ENCODE measurements at places on chromosomes 13 and 19.

GRCh38 chr13:84032116-84032515 is 149.8 kb upstream of the SLITRK1 start:
- no peak for DNase-seq

DNA sequence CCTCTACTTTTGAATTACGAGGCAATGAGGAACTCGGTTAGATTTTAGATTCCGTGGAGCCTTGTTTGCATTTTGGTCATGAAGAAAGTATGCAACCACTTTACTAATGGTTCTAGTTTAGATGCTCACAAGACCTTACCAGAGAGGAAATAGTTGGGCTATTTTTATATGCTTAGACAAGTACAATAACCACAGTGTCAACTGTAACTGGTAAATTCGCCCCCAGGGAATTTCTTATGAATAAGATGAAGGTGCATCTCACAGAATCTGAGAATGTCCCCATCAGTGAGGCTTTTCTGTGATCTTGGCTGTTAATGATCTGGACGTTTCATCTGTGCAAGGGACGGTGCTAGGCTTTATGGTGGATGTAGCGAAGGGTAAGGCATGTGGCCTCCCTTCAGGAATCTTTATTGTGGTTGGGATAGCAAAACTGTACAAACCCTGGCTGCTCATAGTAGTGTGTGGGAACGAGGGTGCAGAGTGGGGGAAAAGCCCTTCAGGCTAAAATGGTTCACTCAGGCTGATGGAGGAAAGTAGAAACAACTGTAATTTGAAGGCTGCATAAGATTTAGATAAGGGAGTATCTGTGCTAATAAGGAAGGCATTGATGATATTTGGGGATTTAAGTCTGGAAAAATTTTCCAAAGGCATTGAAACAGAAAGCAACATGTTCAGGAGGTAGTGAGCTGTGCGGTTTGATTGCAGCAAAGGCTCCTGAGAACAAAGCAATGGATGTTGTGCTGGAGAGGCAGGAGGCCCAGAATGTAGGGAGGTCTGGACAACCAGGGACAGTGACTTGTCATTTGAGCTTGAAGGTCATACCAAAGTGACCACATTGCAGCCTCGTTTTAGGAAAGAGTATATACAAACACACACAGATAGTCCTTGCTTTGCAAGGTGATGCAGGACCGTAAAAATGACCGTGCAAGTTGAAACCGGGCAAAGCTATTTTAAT is 28.4 kb downstream of the UBAC2 start:
- no peak for DNase-seq

GRCh38 chr13:38385153-38385891 is 35.7 kb downstream of the UFM1 start:
- no peak for DNase-seq

GRCh38 chr13:42350141-42350540 is 78.2 kb downstream of the AKAP11 start:
- no peak for DNase-seq

DNA sequence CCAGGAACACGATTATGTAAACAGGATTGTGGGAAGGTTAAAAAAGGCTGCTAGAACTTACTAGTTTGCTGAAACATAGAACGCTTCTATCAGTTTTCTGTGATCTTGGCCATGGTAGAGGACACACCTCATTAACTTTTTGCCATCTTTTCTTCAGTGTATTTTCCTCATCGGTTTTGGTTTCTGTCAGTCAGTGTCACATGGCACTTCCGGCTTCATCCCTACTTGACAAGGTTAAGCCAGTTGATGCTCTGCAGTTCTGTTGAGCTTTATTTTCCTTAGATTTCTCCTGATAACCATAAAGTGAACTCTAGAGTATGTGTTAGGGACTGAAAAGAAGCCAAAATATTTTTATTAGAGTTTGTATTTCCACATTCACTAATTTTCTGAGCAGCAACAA is 147.5 kb downstream of the NDFIP2 start:
- DNase-seq: no peak

DNA sequence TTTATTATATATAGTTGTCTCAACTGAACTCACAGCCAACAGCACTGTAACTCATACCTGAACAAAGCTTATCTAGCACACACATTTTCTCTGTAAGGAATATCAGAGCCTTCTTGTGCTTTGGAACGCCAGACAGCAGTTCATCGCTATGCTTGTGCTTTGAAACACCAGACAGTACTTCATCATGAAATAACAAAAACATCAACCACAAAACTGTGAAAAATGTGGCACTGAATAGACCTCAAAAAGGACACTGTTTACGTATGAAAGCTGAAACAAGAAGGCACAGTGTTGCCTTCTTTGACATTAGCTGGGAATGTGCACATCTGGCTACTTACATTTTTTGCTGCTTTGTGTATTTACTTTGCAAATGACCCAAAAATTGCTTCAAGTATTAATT is 160.2 kb downstream of the PDS5B start:
- no peak for DNase-seq

DNA sequence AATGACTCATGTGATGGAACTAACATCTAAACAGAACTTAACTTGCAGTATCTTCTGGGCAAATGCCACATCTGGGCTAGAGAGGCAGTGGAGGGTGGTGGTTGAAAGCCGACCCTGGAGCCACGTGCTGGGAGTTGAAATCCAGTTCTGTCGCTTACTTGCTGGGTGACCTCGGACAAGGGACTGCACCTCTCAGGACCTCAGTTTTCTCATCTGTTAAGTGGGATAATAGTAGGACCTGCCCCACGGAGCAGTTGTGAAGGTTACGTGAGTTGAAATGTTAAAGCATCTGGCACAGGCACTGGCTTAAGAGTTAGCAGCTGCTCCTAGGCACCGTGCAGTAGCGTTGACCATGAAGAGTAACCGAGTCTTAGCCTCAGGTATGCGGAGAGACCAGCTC is 76.1 kb downstream of the SIPA1L3 start:
- no peak for DNase-seq

DNA sequence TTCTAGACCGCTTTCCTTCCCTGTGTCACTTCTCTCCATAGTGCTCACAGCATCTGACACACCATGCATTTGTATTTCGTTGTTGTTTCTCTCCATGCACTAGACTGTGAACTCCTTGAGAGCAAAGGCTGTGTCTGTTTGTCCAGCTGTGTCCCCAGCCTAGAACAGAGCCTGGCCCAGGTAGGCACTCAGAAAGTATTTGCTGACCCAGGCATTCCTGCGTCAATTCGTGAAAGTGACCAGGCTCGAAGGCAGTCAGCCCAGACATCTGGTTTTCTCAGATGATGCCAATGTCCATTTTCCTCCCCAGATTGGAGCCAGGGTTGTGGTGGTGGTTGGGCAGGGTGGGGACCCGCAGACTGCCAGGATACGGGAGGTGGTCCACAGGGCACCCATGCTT is 164.8 kb downstream of the ZNF536 start:
- DNase-seq: no peak

GRCh38 chr19:31378404-31378803 is 29.2 kb upstream of the TSHZ3 start:
- DNase-seq: no peak

DNA sequence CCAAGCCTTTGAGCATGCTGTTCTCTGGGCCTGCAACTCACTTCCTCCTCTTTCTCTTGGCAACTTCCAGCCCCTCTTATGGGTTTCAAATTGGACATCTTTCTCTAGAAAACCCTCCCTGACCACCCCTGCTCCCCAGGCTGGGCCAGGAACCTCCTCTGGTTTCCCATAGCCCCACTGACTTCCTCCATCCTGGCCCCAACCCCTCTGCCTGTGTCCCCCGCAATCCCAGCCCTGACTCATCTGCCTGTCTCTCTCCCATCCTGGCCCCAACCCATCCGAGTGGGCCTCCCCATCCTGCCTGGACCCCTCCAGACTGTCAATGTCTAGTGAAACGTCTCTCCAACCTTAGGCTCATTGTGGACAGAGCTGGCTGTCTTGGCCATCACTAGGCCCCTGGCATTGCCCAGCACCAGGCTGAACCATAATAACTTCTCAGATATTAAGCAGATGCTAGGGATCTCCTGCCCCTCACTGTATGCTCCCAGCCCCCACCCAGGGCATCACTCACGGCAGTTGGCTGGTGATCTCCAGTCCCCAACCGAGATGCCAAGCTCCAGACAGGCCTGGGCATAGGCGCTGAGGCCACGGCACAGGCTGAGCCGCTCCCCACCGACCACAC is 16.8 kb downstream of the FCGBP start:
- DNase-seq: no peak

GRCh38 chr13:28344163-28344562 is 150.8 kb downstream of the FLT1 start:
- no peak for DNase-seq

DNA sequence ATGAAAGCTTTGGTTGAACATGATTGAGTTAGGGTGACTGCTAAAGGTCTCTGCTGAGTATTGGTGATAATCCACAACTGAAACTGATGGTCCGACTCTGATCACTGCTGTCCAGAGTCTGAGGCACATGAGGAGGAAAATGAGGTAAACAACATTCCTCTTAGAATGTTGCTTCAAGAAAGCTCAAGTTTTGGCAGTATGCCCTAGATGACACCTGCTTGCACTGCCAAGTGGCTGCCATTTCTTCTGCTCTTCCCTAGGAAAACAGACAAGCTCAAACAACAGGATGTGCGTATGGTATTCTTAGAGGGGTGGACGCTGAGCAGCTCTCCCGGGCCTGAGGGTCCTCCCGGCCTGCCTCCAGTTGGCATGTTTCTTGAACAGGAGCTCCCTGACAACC is 15.2 kb upstream of the MTIF3 start:
- DNase-seq: no peak

GRCh38 chr13:77507931-77508776 is 27.4 kb upstream of the SCEL start:
- no peak for DNase-seq

GRCh38 chr13:26401578-26402021 is 147.7 kb downstream of the CDK8 start:
- DNase-seq: no peak

DNA sequence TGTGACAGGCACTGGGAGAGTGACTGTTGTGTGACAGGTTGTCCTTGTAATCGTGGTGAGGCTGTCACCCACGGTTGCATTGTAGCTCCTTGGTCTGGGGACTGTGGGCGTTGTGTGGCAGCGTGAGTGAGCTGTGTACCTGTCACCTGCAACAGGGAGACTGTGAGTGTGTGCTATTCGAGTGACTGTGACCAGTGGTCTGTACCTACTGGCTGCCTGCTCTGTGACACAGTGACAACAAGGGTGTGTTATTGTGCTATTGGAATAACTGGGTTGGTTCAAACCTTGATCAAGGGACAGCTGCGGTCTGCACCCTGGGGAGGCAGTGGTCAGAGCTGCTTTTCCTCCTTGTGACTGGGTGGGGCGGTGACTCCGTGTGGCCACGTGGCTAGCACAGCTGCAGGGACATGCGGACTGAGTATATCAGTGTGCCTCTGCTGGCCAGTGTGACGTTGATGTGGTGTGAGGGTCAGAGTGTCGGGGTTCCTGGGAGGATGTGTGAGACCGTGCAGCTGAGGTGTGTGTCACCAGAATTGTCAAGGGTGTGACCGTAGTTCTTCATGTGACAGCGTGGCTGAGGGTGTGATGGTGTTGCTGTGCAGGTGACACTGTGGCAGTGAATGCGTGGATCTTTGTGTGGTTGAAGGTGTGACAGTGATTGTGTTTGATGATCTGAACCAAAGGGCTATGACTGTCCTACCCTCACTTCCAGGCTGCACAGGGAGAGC is 10.1 kb upstream of the NFIX start:
- DNase-seq: peak; percentile 77

DNA sequence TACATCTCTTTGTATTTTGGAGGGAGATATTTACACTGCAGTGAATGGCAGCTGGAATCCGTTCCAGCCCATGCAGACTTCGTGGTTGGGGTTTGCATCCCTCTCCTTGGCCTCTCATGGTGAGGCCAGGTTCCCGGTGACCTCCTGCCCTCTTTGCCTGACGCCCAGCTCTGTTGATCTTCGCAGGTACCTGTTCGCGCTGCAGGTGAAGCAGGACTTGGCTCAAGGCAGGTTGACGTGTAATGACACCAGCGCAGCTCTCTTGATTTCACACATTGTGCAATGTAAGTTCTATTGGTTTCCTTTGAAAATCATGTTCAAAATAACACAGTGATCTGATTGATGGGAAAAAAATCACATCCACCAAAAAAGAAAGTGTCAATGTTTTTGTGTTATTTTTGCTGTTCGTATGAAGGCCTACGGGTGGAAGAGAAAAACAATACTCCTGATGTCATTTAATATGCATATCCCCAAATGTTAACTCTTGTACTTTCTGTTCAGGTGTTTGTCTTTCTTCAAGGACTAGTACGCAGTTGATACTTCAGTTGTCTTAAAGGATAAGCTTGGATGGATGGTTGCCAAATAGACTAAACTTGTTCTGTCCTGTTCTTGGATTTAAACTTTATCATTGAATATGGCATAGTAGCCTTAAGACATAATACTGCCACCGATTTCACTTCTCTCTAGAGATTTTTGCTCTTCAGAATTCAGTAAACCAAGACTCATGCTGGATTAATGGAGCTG is 199.1 kb downstream of the STK24 start:
- DNase-seq: no peak

DNA sequence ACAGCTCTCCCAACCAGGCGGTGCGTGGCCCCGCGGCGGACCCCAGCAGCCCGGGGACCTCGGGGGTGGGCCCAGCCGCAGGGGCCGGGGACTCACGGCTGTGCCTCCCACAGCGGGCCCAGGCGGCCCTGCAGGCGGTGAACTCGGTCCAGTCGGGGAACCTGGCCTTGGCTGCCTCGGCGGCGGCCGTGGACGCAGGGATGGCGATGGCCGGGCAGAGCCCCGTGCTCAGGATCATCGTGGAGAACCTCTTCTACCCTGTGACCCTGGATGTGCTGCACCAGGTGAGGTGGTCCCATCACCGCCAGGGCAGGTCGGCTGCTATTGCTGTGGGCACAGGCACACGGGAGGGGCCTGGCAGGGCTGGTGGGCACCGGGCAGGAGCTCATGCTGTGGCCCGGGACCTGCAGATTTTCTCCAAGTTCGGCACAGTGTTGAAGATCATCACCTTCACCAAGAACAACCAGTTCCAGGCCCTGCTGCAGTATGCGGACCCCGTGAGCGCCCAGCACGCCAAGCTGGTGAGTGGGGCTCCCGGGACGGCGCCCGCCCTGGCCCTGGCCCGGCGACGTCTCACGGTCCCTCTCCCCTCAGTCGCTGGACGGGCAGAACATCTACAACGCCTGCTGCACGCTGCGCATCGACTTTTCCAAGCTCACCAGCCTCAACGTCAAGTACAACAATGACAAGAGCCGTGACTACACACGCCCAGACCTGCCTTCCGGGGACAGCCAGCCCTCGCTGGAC is 7.3 kb downstream of the PTBP1 start:
- no peak for DNase-seq

- DNase-seq: peak; percentile 97
Measured at GRCh38 chr19:44051650-44052402, at the start of gene ZNF223. ZNF223 (plus strand) TSS chr19:44052036; CDS start chr19:44055177, 3,141 bp downstream.

GRCh38 chr13:19665427-19665859 is 32.0 kb downstream of the MPHOSPH8 start:
- DNase-seq: no peak

GRCh38 chr13:36059321-36059720 is 71.9 kb downstream of the DCLK1 start:
- no peak for DNase-seq

DNA sequence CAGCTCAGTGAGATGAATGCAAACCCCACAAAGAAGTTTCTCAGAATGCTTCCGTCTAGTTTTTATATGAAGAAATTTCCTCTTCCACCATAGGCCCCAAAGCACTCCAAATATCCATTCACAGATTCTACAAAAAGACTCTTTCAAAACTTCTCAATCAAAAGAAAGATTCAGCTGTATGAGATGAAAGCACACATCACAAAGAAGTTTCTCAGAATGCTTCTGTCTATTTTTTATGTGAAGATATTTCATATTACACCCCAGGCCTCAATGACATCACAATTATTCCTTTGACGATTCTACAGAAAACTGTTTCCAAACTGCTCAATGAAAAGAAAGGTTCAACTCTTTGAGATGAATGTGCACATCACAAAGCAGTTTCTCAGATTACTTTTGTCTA is 1819.4 kb downstream of the UQCRFS1 start:
- DNase-seq: no peak

- DNase-seq: no peak
Measured at GRCh38 chr13:110254151-110254679, 52.7 kb downstream of the COL4A1 start.
